AG09309 (cell line): ENCODE measurements at places on chromosomes 12 and 14.
A peak's percentile ranks its signal among the peaks of the same experiment; 100 is the strongest.

DNA sequence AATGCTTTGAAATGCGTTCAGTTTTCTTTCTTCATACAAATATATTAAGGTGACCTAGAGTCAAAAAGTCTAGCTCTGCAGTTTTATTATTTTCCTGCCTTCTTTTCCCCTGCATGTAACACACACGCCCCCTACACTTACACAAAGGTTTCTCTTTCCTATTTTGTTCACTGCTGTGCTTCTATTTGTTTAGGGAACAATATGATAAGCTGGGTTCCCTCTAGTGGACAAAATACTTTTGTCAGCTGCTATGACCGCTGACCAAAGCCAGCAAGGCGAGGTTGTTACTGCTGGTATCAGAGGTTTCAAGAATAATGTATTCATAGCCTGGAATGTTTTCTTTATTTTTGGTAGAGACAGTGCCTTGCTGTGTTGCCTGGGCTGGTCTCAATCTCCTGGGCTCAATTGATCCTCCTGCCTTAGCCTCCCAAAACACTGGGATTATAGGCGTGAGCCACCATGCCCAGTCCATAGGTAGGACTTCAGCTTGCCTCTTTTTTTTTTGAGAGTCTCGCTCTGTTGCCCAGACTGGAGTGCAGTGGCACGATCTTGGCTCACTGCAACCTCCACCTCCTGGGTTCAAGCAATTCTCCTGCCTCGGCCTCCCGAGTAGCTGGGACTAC lies 33.4 kb downstream of the FNTB start:
- DNase-seq: peak; percentile 72

- DNase-seq: no peak
These were observed 82.4 kb downstream of the ARL6IP4 start for GRCh38 chr12:123062681-123063486.

GRCh38 chr12:110234755-110235154 lies 46.3 kb upstream of the ATP2A2 start:
- DNase-seq: no peak

DNA sequence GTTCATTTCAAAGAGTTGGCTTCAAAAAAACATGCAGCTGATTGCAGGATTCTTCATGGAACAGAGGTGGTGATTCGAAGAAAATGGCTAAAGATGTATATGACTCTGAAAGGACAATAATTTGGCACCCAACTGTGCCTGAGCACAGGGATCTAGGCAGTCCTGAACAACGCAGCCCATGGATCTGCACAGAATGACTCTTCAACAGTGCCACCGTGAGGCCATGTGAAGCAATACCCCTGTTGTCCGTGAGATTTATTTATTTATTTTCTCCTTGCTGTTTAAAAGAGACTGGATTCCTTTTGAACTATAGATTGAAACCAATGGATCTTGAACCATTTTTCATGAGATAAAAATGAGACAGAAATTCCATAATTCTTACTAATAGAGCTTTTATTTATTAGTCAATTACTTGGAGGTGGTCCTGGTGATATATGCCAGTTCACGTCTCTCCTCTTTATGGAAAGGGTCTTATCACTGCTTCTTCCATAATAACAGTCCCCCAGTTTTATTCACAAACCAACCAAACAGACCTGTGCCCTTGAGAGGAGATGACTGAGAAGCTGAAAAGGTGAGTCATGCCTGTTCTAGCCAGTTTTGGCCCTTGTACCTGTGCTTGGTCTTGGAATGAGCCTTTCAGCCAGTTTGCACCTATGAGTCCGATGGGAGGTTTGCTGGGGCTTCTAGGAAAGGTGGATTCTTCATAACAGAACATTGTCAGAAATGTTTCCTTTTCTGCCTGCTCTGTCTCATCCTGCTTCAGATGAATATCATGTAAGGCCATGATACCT lies 1598.3 kb downstream of the AACS start:
- DNase-seq: no peak

- DNase-seq: no peak
These were observed 64.9 kb upstream of the VASH1 start for GRCh38 chr14:76696361-76696760.

GRCh38 chr12:132014092-132014914 lies 64.6 kb downstream of the EP400 start:
- DNase-seq: no peak

DNA sequence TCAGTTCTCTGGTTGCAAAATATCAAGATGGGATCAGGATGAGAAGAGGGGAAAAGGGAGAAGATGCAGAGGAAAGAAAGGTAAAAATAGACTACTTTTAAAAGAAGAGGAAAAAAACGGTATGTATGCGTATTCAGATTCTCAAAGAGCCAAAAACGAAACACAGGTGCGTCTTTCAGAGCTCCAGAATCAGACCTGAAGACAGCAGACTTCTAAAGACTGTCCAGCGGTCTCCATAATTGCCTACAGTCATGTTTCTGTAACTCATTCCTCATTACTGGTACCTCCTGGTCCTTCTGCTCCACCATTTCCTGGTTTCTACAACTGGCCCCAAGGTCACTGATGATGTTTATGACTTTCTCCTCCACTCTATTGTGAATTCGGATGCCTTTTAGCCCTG lies 12.4 kb upstream of the KCNA5 start:
- no peak for DNase-seq

GRCh38 chr14:22418631-22419030 lies 170.4 kb downstream of the DAD1 start:
- DNase-seq: no peak

- no peak for DNase-seq
These were observed 7.6 kb upstream of the SPATS2 start for GRCh38 chr12:49359671-49360070.

DNA sequence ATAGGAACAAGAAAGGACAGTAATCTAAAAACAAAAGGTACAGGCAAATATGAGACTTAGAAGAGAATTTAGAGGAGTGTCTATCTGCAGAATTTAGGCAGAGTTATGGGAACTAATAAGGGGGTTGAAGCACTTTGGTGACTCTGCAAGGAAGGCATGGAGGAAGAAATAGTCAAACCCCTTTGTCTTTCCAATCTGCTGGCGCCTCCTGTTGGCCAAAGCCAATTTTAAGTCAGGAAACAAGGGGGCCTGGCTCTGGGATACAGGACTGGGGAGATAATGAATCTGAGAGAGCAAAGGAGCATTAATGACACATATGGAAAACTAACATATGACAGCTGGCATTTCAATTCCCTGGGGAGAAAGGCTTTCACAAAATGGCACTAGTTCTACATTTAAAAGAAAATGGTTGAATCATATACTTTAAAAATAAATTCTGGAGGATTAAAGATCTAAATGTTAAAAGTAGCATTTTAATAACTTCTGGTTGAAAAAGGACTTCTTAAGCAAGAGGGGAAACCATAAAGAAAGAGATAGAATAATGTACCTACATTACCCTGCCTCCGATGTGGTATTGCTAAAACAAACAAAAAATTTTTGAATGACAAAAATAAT lies 48.5 kb upstream of the CSRP2 start:
- no peak for DNase-seq

- no peak for DNase-seq
These were observed 184.8 kb upstream of the RTL1 start for GRCh38 chr14:101088395-101088667.

- no peak for DNase-seq
These were observed 465.8 kb upstream of the SYT1 start for GRCh38 chr12:78398750-78399149.

DNA sequence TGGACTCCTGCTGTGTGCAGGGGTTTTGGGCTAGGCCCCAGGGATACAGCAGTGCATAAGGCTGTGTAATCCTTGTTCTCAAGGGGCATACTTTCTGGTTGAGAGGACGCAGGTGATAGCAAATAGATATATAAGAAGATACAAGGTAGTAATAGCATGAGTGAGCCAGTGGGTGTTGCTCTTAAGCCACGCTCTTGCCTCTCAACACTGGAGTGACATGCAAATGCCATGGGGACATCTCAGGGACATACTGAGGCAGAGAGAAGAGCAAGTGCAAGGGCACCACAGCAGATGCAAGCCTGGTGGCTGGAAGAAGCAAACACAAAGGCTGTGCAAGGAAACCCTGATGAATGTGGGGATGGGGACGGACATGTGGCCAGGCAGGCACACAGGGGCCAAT lies 223.3 kb downstream of the CHST11 start:
- no peak for DNase-seq

GRCh38 chr12:78898416-78898815 lies 33.8 kb downstream of the SYT1 start:
- no peak for DNase-seq

- no peak for DNase-seq
These were observed 1.4 kb downstream of the DUSP6 start for GRCh38 chr12:89350630-89351488.

DNA sequence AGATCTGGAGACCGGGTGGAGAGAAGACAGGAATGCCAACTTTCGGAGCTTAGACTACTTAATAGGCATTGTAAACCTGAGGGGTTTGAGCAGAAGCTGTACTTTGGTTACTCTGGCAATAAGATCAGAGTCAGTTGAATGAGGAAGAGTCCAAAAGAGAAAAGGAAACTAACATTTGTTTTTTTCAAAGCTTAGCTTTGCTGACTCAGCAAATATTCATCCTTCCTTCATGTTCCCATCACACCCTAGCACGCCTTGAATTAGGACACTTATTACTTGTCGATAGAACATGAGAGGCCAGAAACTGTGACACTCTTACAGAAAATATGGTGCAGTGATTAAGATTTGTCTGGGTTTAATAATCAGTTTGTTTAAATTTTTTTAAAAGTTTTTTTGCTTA lies 266.9 kb upstream of the ATP2B1 start:
- no peak for DNase-seq

GRCh38 chr12:28053564-28053963 lies 81.0 kb upstream of the PTHLH start:
- no peak for DNase-seq

DNA sequence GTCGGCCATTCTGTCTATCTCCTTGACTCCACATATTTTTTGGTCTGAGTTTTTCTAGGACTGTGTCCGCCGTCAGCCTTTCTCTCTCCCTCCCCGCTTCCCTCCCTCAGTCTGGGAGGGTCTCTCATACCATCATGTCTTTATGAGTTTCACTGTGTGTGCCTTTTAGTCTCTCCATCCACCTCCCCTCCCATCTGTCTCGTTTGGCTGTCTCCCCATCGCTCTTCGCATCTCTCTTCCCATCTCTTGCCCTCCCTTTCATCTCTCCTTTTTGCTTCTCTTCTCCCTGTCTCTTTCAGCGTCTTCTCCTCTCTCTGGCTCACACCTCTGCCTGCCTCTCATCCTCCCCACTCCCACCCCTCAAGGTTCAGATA lies 6.9 kb upstream of the CISTR start:
- DNase-seq: no peak

DNA sequence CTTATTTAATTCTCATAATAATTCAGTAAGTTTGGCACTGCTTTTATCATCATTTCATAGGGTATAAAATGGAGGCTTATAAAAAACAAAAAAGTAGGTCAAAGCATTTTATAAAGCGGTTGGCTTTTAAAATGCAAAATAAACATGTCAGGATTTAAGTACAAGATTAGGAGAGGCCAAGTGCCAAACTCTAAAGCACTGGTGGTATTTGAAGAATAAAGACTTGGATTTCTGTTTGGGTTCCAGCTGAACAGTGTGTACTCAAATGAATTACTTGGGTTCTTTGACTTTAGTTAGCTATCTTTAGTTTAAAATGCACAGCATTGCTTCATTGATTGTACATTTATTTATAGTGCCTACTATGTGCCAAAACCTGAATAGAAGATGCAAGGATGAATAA lies 966.6 kb upstream of the SEL1L start:
- DNase-seq: no peak

DNA sequence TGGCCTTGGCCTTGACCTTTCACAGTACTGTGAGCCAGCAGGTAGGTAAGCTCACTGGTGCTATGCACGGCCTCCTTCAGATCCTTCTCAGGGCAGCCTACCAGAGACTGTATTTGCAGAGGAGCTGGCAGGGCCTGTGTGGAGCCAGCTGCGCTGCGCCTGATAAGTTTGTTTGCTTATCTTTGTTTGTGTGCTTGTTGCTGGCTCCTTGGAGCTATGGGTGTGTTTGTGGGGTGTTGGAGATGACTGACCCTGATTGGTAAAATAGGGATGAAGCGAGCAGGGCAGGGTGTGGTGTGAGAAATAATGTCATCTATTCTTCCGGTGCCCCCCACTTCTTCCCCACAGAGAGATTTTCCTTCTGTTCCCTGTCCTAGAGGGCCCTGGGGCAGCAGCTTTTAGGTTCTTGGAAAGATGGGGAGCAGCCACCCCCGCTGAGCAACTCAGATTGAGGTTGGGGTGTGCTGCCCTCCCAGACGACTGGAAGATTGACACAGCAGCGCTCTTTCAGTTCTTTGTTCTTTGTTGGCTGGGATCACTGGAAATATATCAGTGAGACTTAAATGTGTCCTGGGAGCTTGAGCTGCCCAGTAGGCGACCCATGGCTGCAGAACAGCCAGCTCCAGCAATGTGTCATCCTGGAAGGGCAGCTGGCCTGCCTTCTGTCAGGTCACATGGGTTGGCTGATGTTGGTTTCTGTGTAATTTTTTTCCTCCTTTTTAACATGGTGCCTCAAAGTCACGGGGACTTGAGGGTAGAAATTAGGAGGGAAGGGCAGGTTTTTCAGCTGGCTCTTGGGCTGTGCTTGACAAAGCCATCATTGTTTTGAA lies 19.6 kb downstream of the MLXIP start:
- no peak for DNase-seq

DNA sequence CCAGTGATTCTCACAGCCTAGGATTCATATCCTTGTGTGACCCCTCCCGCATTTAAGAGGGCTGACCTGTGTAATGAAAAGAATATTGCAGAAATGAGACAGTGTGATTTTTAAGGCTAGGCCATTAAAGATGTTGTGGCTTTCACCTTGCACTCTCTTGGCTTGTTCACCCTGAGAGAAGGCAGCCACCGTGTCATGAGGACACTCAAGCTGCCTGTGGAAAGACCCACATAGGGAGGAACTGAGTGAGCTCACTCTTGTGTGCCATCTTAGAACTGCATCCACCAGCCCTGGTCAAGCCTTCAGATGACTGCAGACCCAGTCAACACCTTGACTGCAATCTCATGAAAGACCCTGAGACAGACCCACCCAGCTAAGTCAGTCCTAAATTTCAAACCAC lies 46.3 kb upstream of the TMPO start:
- no peak for DNase-seq

DNA sequence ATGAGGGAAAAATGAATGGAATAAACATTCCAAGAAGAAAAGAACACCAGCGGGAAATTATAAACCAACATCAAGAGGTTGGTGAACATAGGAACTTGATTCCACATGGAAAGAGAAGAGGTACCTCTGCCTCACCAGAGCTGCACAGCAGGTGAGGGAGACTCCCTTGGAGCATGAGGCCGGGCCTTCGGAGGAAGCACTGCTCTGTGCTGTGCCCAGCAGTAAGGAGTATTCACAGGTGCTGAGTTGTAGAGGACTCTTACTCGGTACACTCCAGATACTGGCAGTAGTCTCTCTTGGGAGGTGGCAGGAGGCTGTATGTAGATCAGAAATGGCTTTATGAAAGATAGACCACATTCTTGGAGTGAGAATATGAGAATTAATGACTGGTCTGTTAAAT lies 76.0 kb downstream of the NPAS3 start:
- DNase-seq: no peak

- DNase-seq: no peak
These were observed 11.9 kb upstream of the CSAD start for GRCh38 chr12:53192531-53193021.

- no peak for DNase-seq
These were observed 118.3 kb downstream of the GALC start for GRCh38 chr14:87874676-87875075.
